Cerebellum (tissue), 4 donors: ENCODE measurements at places on chromosomes 1 and 21.

- DNase-seq, result no peak
Observed at GRCh38 chr21:42616446-42616845, 37.0 kb upstream of the PDE9A start.

DNA sequence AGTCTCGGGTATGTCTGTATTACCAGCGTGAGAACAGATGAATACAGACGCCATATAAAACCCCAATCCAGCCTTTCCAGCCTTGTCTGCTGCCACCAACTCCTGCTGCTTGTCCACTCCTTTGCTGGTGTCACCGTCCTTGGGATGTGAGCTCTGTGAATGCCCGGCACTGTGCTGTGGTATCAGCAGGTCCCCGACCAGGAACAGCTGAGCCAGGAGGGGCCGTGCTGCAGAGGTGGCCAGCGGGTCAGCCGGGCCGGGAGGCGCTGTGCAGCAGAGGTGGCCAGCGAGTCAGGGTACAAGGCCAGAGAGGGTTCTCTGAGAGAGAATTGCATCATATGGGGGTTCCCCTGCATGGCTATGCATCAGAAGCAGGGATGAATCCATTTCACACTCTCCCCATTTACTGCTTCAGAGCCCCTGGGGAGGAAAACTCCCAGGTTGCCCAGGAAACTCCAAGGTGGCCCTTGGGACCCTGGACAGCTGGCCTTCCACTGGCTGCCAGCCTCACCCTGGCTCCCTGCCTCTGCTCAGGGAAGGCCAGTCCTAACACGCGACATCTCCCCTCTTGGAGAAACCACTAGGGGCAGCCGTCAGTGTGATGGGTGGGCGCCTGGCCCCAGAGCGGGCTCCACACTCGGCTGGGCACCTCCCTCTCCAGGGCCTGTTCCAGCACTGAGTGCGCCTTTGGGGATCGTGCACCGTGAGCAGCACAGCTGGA lies 122.4 kb upstream of the COL6A1 start:
- no peak for DNase-seq

GRCh38 chr1:35287807-35288640 lies 19.5 kb downstream of the ZMYM4 start:
- DNase-seq, result no peak

DNA sequence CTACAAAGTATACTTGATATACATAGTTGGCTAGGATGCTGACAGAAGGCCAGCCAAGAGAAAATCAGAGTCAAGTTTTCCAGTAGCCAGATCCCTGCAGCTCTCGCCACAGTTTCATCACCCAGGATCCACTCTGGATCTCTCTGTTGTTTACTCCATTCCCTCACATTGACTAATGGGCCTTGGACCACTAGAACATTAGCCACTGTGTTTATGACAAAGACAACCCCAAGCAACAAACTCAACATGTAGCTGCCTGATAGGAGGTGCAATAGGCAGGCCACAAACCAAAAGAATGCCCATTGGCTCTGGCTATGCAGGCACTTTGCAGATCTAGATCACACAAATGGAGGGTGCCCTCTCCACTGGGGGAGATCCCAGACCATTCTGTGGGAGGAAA lies 44.2 kb downstream of the ARHGEF11 start:
- no peak for DNase-seq
